ENCODE measurements at places on chromosomes 2 and 18.

- DNase-seq, result no peak
Observed at GRCh38 chr2:128093762-128094161, 2.8 kb downstream of the UGGT1 start.

DNA sequence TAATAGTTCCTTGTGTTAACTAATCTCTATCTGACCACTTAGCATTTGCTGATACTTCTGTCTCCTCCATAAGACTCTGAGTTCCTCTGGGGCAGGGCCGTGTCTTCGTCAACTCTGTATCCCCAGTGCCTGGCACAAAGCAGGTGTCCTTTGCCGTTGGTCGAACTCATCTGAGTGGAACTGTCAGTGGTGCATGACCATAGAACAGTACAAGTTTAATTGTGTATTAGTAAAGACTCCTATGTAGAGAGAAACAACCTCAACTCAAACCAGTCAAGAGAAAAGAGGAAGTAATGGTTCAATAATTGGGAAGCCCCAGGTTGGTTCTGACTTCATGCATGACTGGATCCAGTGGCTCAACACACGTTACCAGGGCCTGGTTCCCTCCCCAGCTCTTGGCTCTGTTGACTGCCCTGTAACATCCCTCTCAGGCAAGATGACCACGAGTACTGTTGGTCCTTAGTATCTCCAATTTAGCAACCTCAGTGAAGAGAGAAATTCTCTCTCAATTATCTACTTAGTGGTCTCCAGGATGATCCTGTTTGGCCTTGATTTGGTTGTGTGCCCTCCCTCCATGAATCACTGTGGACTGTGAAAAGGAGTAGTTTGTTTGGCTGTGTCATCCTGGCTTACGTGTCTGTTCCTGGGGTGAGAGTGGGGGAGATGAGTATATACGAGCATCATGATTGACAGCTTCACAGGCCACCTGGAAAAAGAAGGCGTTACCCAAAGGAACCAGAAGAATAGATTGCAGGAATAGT lies 58.5 kb upstream of the MSH6 start:
- DNase-seq, result no peak

GRCh38 chr2:107811411-107811810 lies 15.3 kb upstream of the RGPD4 start:
- no peak for DNase-seq

- DNase-seq, result peak; percentile 74
Observed at GRCh38 chr2:201680743-201681142, 17.7 kb downstream of the MPP4 start.

- no peak for DNase-seq
Observed at GRCh38 chr18:79914614-79915160, 36.8 kb downstream of the SLC66A2 start.

DNA sequence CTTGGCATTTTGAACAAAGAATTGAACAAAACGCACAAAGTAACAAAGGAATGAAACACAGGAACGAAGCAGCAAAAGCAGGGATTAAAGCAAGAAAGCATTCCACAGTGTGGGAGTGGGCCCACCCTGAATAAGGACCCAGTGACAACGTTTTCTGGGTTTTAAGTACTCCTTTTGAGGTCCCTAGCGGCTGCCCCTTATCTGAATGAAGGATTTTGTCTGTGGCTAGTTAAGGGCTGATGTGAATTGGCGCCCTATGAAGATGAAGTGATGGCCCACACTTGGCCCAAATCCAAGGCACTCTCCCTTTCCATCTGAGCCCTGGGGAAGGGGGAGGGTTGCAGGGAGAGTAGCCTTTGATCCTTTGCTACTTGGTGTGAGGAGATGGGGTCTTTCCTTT lies 7.8 kb upstream of the CCDC141 start:
- DNase-seq, result no peak

DNA sequence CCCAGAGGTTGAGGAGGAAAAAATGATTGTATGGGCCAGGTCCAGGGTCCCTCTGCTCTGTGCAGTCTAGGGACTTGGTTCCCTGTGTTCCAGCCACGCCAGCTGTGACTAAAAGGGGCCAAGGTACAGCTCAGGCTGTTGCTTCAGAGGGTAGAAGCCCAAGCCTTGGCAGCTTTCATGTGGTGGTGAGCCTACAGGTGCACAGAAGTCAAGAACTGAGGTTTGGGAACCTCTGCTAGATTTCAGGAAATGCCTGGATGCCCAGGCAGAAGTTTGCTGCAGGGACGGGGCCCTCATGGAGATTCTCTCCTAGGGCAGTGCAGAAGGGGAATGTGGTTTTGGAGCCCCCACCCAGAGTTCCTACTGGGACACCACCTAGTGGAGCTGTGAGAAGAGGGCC lies 10.6 kb upstream of the MBP start:
- DNase-seq, result no peak

DNA sequence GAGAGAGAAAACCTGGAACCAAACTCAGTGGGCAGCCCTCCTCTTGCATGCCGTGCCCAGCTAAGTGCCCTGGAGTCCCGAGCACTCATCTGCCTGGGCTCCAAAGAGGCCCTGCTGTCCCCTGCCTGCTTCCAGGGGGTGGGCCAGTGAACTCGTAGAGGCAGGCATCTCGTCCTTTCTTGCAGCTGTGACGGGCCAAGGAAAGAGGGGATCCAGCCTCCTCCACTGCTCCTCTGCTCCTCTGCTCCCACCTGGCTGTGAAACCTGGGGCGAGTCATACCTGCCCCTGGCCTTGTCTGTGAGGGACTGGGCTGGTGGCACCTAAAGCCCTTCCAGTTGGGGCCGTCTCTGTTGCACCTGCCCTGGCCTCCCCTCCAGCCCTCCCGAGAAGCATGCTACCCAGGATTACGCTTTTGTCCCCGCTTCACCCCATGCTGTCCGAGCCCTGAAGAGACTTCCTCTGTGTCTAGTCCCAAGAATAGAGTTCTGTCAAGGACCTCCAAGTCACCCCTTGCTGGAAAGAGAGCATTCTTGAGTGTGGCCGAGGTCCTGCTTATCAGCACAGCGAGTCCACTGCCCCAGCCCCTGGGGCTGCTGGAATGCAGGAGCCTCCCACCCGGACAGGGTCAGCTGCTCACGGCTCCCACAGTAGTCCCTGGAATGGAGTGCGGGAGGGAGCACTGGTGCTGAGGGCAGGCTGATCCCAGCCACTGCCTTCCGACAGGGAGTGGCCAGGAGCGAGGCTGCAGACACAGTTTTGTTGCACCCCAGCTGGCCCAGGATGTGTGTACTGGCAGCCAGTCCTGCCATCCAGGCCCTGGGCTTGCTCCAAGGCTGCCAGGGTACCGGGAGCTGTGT lies 14.3 kb downstream of the KCNK3 start:
- no peak for DNase-seq

Measured in HEK293T (cell line).